ENCODE measurements at places on chromosomes 3 and 15.

DNA sequence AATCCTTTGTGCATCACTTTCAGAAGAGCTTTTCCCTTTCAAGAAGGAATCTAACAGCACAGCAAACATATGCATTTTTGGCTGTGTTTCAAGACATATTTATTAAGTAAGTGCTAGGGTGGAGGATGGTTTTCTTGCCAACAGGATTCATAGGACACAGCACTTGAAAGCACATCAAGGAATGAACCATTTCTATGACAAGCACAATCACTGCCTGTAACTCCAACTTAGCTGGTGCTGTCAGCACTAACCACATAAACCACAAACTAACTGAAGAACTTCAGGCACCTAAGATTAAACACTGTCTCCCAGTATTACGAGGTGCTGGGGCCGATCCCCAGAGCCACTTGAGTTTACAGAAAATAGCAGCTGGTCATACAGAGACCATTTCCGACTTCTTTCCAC lies 35.4 kb upstream of the SPRED1 start:
- DNase-seq, result no peak

DNA sequence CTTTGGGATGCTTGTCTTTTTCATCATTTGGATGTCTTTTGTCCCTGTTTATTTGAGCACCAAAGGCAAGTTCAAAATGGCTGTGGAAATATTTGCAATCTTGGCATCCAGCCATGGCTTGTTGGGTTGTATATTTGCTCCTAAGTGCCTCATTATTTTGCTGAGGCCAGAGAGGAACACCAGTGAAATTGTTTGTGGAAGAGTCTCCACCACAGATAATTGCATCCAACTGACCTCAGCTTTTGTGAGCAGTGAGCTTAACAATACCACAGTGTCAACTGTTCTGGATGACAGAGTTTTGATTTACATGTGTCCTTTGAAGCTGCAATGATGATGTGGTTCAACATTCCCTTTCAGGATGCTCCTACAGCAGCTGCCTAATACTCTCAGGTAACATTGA lies 83.0 kb upstream of the KCNAB1 start:
- DNase-seq, result no peak

DNA sequence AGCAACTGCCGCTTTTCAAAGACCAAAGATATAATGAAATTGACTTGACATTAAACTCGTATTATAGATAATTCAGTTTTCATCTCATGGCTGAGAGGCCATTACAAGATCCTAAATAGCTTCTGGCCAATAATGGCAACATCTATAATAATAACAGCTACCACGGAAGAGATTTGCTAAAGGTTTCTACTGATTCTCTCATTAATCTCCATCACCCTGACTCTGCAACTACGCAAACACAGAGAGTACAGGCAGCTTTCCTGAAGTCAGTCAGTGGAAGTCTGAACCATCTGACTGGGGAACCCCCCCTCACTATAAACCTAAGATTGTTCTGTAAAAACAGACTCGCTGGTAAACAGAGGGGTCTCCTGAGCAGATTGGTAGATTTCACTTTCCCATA lies 257.1 kb downstream of the MAGI1 start:
- no peak for DNase-seq

DNA sequence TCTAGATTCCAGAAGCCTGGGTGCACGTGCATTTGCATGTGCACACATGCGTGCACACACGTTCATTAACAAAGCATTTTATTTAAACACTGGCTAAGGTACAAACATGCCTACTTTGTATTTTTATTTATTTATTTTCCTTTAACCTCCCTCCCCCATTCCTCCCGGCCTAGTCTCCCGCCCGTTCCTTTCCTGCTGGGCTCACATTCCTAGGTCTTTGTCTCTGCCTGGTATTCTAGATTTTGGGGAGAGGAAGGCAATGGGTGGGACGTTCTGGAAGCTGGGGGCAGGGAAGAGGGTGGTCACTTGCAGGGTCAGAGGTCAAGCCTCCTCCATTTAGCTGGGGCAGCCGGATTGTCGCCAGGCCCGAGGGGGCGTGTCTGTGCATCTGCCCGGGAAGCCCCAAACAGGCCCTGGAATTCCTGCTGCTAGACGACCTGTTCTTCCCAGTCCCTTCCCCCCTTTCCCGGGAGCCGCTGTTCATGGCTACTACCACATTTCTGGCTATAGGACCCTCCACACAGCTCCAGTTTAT lies 51.8 kb downstream of the TRIM71 start:
- no peak for DNase-seq

GRCh38 chr3:32818970-32819511 lies 1.2 kb downstream of the TRIM71 start:
- no peak for DNase-seq

Data from activated naive CD4-positive, alpha-beta T cell treated with anti-CD3 and anti-CD28 coated beads, Interleukin-2, amount 50 U/mL, for 72 hours (primary cell).